Fibroblast of skin of scalp (primary cell): ENCODE measurements at places on chromosomes 2 and 18.
A peak's percentile ranks its signal among the peaks of the same experiment; 100 is the strongest.

GRCh38 chr2:66137606-66138130 is 297.3 kb upstream of the MEIS1 start:
- no peak for DNase-seq

DNA sequence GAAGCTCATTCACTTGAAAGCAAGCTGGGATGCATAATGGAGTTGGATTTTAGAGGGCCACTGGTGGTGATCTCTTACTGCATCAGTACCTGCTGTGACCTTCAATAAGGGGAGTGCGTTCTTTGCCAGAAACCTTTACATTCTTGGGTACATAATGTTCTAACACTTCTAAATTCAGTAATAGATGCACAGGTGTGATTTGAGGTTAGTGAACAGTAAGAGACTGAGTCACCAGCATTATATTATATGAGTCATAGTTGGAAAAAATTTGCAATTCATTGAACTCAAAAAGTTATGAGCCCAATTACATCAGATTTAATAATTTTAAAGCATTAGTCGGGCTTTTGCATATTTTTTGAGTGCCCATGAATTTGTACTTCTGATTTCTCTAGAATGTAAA is 803.3 kb downstream of the ADCYAP1 start:
- DNase-seq = no peak

- DNase-seq = no peak
Measured at GRCh38 chr2:106142683-106143082, 51.4 kb downstream of the UXS1 start.

DNA sequence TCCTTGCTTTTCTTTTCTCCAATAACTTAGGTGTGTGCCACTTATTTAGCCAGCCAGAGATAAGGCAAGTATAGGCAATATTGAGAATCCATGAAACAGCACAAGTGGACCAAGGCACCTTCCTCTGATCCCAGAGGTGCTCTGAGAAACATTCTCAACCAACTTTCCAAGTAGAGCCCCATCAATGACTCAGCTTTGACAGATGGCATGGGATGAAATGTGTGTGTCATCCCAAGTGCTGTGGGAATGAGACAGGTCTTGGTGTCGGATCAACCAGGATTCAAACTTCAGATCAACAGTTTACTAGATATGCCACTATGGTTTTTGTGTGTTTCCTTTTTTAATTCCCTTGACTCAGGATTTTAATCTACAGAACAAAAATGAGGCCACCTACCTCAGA is 164.0 kb downstream of the GRB14 start:
- DNase-seq = no peak

DNA sequence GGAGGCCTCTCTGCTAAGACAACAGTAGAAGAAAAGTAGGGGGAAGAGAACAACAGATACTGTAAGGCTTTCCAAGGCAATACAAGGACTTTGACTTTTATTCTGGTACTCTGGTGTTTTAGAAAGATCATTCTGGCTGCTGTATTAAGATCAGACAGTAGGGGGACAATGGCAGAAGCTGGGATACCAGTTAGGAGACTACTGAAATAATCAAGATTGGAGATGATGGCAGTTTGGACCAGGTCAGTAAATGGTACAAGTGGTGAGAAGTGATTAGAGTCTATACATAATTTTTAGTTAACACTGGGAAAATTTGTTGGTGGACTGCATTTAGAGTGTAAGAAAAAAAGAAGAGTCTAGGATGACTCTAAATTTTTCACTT is 139.7 kb downstream of the ROCK1 start:
- DNase-seq = peak; percentile 44

GRCh38 chr18:3713166-3713565 is 263.2 kb downstream of the TGIF1 start:
- DNase-seq = peak; percentile 31

DNA sequence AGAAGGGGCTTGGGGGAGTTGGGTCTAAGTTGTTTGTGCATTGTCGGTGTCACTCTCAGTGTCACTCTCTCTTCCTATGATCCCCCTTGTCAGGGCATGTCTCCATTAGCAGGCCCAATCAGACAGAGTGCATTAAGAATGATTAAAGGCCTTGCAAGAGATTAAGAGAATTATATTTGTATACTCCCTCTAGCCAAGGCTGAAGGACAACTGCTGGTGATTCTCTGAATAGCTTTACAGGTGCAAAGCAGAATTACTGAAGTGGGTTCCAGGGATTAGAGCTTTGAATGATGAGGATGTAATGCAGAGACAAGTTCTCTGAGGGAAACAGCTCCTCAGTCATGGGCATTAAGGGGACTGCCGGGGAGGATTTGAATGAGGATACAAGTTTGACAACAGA is 104.8 kb upstream of the LGALSL start:
- DNase-seq = no peak

GRCh38 chr2:130388221-130388907 is 32.5 kb downstream of the PTPN18 start:
- DNase-seq = no peak
